ENCODE measurements at places on chromosomes 3 and 15. TPM values are rescaled to one million over a fixed set of nuclear protein-coding genes. Genes with fewer than 3 reads are reported as not detected.

DNA sequence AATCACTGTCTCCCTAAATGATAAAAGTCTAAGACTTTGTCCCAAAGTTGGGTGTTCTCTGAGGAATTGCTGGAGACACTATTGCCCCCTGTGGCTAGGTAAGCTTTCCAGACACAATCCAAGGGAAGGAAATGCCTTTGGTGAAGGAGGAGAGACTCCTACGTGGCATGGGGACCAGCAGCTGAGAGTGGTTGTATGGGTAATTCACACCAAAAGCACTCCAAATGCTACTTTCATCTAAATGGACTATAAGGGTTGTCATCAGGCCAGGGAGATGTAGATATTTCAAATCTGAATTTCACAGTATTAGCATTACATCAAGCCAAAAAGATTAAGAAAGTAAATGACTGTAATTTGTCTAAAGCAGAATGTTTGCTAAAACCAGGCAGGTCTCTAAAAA is 400.8 kb upstream of the THBS1 start:
- DNase-seq, result no peak

- DNase-seq, result no peak
These were observed 18.8 kb upstream of the PLXND1 start for GRCh38 chr3:129625072-129625874.

DNA sequence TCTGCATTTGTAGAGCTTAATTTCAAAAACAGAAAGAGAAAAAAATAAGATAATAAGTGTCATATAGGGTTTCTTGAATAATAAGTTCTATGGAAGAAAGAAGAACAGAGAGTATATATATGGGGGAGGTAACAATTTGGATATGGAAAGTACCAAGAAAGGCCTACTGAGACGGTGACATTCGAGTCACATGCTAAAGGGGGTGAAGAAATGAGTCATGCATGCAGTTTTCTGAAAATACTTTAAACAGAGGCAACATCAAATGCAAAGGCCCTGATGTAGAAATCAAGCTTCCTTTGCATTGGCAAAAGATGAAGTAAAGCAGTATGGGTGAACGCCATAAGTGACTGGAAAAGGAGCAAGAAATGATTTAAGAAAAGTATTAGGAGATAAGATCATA is 371.6 kb upstream of the ZNF385D start:
- DNase-seq, result no peak

DNA sequence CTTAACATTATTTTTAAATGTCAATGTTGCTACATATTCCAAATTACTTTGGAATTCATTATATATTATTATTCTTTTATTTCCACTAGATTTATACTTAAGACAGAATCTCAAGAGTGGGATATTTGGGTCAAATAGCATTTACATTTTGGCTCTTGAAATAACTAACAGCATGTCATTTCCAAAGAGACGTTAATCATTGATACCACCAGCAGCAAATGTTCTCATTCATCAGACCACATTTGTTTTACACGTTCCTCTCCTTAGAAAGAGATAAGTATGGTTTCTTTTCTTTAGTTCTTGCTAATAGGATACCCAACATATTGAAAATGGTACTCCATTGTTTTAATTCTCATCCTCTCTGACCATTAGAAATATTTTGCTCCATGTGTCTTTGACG is 229.8 kb downstream of the LPP start:
- no peak for DNase-seq

GRCh38 chr3:27253831-27254230 is 115.4 kb downstream of the NEK10 start:
- peak; percentile 11 for DNase-seq

DNA sequence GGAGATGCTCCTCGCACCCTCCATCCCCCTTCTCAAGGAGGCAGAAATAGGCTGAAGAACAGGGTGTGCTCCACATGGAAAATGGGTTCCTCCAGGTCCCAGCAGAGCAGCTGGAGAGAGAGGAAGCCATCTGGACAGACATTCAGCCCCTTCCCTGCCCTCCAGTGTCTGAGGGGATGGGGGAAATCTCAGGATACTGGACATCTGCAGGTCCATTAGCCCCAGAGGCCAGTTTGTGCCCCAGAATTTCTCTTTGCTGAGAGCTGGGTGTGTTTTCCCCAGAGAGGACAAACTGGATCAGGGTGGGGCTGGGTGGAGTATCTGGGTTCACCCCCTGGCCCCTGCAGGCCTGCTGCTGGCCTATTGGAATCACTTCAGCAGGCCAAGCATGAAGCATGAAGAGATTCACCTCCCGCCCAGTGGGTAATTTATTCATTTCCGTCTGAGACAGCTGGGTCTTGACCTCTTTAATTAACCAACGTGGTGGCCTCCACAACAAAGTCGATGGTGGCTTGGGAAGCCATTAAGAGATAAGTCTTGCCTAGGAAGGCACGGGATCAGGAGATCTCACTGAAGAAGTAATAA is 4.6 kb downstream of the FAM3D start:
- no peak for DNase-seq

- DNase-seq, result no peak
These were observed 274.9 kb upstream of the DCBLD2 start for GRCh38 chr3:99176169-99176964.

- DNase-seq, result no peak
These were observed 182.4 kb upstream of the DPH6 start for GRCh38 chr15:35728219-35728940.

GRCh38 chr15:73388256-73388781 is 19.6 kb upstream of the HCN4 start:
- no peak for DNase-seq

DNA sequence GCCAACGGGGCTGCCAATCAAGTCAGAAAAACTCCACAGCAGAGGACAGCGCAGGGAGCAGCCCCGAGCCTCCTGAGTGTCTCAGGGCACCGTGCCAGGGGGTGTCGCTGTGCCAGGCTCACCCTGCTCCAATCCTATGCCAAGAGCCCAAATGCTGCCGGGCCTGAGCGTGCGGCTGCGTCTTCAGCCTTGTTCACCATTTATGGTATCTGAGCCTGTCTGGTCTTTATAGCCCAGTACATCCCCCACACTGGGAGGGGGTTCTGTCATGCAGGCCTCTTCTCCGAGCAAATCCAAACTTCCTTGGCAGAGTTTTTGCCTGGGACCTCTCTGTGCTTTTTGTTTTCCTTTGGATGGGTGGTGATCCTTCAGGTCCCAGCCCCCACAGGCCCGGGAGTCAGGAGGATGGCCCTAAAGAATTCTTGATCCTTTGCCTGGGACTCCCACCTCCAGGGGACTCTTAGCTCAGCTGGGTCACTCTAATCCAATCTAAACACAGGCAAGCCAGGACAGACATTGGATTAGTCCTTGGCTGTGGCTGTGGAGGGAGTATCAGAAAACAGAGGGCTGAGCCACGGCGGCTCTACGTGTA is 135.1 kb upstream of the HACD2 start:
- no peak for DNase-seq

DNA sequence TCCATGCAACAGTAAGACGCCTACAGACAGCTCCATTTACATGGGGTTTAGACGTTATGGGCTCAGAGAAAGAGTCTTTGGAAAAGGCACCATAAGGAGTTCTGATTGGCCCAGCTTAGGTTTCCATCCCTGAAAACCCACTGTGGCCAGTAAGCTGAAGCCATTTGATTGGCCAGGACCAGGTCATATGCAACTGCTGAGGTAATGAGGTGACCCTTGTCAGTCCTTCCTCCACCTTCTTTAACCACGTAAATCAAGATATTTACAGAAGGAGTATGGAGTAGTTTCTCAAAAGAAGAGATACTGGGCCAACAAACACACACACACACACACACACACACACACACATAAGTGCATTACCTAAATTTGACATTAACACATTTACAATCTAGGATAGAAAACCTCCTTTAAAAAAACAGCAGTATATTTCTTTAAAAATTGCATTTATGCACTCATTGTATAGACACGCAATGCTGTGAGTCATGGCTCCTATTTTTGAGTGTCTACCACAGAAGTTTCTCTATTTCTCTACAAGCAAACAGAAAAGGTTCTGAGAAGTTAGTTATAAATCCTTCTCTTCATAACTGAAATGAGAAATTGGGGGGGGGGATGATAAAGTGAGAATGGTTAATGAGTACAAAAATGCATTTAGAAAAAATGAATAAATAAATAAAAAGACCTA is 16.3 kb upstream of the MB21D2 start:
- no peak for DNase-seq

DNA sequence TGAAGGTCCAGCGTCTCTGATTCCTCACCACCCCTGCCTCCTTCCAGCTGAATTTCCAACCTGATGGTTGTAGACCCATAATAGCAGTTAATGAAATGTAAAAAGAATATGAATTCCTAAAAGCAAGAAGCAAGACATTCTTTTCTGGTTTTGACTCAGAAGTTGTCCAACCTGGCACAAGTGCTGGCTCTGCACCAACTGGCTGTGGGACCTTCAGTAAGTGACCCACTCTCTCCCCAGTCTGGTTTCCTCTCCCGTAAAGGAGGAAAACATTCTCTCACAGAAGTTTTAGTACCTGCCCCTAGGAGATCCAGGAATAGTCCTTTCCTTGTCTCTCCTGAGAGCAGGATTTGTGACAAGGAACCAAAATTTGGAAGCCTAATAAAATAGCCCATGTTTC is 236.9 kb upstream of the TRIM42 start:
- DNase-seq, result peak; percentile 24

The IL5RA gene
- total RNA-seq, result not detected

The P2RY14 gene
- total RNA-seq, result not detected

The ARHGAP11A gene
- total RNA-seq, result 35.9 TPM

The VWA5B2 gene
- total RNA-seq, result not detected

The TERC gene
- total RNA-seq, result 108 TPM

The SLC12A1 gene
- total RNA-seq, result not detected

The CFAP92 gene
- 0.04 TPM for total RNA-seq

The TTLL13 gene
- total RNA-seq, result 0.04 TPM

Measured in pulmonary artery endothelial cell (primary cell).